Stimulated activated CD8-positive, alpha-beta memory T cell treated with anti-CD3 and anti-CD28 coated beads, Interleukin-7, amount 100 ng/mL, for 1 hour (primary cell): ENCODE measurements at places on chromosomes 6 and 20.

GRCh38 chr6:27178407-27178730 lies 69.1 kb upstream of the PRSS16 start:
- no peak for DNase-seq

GRCh38 chr6:148426317-148426977 lies 83.8 kb downstream of the SASH1 start:
- DNase-seq = no peak

DNA sequence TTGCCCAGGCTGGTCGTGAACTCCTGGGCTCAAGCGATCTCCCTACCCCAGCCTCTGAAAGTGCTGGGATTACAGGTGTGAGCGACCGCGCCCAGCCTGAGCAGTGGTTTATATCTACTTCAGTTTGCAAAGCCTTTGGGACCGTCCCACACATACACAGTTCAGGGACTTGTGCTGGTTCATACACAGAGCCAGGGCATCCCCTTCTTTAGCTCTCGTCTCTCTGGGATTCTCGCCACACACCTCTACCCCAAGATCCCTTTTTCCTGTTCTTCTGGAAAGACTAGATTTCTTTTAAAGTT lies 12.5 kb downstream of the CAP2 start:
- DNase-seq = no peak

DNA sequence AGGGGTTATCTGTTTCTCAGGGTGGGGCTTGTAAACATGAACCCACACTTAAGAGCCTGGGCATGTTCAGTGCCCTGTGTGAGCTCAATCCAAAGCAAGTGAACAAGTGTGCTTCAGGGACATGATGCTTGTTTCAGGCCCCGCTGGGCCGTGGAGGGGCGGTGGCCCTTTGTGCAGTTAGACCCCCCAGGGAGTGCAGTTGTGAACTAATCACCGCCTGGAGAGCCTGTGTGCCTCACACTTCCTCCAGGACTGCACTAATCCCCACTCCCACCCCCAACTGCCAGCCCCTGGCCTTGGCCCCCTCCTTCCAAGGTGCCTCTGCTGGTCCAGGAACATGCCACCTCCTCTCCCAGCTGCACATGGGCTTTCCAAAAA lies 58.1 kb downstream of the RREB1 start:
- DNase-seq = no peak

DNA sequence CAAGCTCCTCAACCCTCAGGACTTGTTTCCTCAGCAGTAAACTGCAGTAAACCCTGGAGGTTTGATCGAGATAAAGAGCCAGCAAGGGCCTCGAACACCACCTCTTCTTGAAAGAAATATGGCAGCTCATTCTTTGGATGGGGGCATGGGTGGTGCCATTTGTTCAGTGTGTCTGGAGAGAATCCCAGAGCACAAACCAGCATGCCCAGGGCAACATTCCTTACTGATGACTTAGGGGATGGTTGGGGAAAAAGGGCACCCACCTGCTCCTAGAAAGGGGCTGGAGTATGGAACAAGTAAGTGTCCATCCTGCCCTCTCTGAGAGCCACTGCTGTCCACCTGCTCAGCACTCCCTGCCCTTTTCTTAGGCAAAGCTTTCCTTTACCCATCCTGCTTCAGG lies 31.3 kb upstream of the ZFAND3 start:
- no peak for DNase-seq

DNA sequence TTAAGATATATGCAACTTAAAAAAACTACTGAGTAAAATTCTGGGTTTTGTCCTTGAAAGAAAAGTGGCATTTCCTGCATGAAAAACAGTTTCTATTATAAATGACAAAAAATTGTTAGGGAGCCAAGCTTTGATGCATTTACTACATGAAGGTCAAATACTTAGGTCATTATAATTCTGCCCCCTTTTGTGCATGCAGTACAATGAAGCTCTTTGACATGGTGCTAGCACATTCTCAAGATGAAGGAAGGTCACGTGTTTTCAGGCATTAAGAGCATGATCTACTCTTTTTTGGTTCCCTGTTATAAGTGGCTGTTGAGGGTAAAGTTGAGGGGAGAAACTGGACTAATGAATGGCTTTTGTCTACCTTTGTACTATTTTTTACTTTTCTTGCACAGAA lies 72.7 kb downstream of the FOXO3 start:
- no peak for DNase-seq

DNA sequence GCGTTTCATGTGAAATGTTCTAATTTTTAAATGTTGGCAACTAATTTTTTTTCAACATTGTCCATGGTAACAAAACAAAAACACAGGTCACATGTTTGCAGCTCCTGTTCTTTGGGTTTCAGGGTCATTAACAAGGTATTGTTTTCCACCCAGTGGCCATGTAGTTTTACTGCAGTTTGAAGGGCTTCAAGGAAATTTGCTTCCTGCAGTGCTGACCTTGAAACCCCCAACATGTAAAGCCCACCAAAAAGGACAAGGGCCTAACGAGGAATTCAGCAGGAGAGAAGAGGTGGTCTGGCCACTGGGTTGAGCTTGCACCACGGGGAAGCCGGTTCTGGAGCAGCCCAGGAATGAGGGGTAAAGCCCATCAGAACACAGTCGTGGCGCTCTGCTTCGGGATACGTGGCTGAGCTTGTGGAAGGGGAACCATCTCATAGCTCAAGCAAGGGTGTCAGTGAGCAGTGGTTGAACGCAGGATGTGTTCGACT lies 13.9 kb upstream of the KLHL31 start:
- no peak for DNase-seq

DNA sequence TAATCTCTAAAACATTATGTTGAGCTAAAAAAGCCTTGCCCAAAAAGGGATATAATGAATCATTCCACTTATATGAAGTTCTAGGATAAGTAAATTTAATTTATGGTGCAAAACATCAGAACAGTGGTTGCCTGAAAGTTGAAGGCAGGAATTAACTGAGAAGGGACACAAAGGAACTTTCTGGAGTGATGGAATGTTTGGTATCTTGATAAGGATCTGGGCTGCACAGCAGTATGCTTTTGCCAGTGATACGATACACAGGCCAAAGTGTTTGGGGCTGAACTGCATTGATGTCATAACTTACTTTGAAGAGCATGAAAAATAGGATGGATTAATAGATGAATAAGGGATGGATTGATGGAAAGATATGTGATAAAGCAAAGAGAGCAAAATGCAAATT lies 146.1 kb upstream of the LRFN2 start:
- no peak for DNase-seq

GRCh38 chr20:44056010-44056698 lies 130.8 kb downstream of the JPH2 start:
- peak; percentile 35 for DNase-seq

- DNase-seq = no peak
Measured at GRCh38 chr6:7170117-7170732, 62.5 kb downstream of the RREB1 start.

DNA sequence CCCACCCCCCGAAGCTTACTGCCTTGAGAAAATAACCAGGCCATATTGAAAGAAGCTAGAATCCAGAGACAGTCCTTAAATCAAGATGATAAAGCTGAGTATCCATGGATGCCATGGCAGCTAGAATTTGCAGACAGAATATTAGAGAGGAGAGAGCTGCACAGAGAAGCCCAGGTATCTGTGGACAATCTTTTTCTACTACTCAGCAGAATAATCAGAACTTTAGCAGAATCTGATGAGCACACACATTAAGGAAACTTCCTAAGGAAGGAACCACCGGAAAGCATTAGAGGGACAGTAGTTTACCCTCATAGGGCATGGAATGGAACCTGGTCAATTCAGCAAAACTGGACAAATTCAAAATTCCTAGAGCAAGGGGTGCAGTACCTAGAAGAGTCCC lies 1001.7 kb downstream of the HACE1 start:
- no peak for DNase-seq

- no peak for DNase-seq
Measured at GRCh38 chr6:80742481-80742880, 636.0 kb downstream of the BCKDHB start.

DNA sequence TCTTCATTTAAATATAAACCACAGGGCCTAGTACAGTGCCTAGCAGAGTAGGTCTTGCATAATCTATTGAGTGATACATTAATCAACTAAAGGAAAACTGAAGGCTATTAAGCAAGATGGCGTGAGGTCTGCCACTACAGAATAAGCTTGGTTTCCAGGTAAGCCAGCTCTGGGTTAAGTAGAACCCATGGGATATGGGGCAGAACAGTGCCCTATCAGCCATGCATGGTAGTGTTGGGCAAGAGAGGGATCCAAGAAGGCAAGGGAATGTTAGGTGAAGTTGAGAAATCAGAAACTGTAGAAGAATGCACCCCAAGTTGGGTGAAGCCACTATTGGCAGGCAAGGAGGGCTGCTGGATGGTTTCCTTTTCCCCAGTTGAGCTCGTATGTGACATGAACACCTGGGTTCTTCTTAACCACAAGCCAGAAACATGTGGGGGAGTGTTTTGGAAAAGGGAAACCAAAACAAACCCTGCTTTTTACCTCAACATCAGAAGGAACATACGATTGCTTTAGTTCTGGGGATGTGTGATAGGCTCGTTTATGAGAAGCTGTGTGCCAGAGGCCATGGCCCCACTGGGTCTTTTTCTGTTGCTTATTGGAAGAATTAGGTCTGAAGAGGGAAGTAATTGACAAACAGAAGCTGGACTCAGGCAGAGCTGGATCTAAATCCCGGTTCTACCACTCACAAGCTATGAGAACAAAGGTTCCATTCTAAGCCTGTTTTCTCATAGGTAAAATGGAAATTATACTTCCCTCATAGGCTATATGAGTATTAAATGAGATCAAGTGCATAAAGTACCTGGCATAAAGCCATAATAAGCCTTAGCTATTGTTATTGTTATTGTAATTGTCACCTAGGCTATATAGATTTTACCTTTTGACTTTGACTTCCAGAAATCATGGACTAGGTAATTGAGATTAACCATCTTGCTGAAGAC lies 33.5 kb downstream of the NEDD9 start:
- no peak for DNase-seq

- no peak for DNase-seq
Measured at GRCh38 chr6:56536536-56536935, 106.2 kb downstream of the DST start.

- DNase-seq = no peak
Measured at GRCh38 chr20:2757969-2758368, 42.5 kb downstream of the CPXM1 start.

GRCh38 chr6:152636609-152637295 lies 410 bp downstream of the SYNE1 start:
- no peak for DNase-seq

GRCh38 chr6:35955970-35956369 lies 35.1 kb upstream of the SRPK1 start:
- DNase-seq = no peak

DNA sequence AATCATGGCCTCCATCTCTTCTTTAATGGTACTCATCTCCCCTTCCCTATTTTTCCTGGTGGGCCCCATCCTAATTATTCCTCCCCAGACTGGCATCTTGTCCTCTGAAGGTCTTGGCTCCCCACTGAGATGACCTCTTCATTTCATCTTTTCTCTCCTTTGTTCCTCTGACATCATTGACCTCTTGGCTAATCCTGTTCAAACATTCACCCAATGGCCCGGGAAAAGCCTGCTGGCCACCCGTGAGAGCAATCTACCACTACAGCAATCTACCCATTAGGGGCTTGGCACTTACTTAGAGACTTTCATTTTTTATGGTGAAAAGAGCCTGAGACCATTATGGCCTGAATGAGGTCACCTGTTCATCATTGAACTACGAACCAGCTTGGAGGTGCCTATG lies 130.8 kb downstream of the DNAH8 start:
- DNase-seq = no peak

DNA sequence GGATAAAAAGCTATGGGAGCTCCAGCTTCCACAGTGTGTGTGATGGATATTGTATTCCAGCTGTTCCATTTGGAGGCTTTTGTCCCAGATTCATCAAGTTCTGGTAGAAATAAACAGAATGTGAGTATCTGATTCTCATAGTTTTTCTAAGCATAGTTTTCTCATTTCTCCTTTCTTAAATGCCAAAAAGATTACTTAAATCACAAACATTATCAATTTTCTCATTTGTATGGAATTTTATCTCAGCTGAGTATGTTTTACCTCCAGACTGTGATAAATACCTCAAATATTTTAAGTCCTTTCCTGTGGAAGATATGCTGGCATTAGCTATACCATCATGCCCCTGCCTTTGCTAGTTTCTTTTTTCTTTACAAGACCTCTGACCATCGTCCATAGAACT lies 767.3 kb downstream of the TFAP2A start:
- no peak for DNase-seq

DNA sequence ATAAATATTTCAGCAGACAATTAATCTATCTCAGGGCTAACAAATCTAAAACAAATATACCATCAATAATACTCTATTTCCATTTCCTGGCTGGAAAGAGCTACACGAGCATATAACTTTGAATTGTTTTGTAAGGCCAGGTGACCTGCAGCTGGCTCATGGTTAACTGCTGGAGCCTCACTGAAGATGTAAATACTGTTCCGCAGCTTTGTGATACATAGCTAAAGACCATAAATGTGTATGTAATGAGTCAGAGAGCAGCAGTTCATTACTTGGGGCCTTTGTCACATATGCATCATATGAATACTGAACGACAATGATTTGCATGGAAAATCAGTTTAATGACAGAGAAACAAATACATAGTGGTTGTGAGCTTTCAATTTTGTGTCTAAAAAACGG lies 109.4 kb upstream of the CCN2 start:
- DNase-seq = no peak

DNA sequence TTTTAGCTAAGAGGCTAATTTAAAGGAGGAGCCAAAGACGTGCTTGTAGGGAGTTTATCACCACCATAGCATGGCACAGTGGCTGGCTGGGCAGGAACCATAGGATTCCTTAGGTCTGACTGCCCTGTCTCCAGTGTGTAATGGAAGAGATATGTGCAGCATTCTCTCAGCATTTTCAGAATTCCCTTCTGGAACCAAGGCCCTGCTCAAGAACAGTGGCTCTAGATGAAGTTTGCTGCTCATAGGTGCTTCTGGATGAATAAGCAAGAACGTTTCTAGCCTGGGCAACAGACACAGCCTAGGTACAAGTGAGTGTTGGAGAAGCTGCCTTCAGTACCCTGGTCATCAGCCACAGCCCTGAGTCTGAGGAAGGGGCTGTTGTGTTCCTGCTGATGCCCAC lies 69.1 kb downstream of the LCA5 start:
- DNase-seq = no peak

DNA sequence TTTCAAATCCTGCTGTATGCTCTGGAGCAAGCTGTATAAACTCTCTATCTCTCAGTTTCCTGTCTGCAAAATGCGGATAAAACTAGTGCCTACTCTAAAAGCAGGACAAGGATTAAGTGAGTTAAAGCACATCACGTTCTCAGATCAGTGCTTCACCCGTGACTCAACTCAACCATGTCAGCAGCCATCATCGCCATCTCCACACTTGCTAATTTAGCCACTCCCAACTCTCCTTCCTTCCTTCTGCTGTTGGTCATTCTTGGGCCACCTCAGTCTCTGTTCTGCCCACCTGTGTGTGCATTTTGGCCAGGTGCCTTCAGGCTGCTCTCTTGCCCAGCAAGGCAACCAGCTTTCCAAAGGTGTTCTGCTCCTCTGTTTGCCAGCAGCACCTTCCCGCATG lies 260.0 kb upstream of the CDYL start:
- no peak for DNase-seq

- no peak for DNase-seq
Measured at GRCh38 chr6:53433951-53434285, 85.2 kb upstream of the ELOVL5 start.
